Esophagus squamous epithelium (tissue), 5 donors: ENCODE measurements at places on chromosomes 2 and 18. TPM values are rescaled to one million over a fixed set of nuclear protein-coding genes. Genes with fewer than 3 reads are reported as not detected.
A peak's percentile ranks its signal among the peaks of the same experiment; 100 is the strongest.

The GPR39 gene
- 1.1 TPM for total RNA-seq

DNA sequence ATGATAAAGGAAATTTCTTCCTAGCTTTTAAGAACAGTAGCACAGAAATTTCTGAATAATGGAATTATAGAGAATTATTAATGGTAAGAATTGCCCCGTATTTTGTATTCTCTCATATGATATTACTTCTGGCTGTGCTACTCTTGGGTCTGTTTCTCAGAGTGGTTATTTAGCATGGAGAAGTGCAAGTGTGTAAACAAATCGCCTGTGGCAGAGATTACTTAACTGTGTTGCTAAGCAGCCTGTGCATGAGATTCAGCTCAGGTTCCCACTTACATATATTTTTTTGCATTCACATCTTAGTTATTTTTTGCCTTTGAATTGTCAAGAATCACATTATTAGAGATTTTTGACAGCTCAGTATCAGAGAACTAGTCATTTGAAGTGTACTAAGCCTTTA is 80.1 kb upstream of the NFATC1 start:
- no peaks in the 10 kb centered on the region for H3K4me1 ChIP-seq
- H3K27me3 ChIP-seq: no peaks in the 10 kb centered on the region
- H3K36me3 ChIP-seq: no peaks in the 10 kb centered on the region
- no peak overlapping the region for H3K4me3 ChIP-seq
- H3K27ac ChIP-seq: no peak overlapping the region
- no peak for DNase-seq

DNA sequence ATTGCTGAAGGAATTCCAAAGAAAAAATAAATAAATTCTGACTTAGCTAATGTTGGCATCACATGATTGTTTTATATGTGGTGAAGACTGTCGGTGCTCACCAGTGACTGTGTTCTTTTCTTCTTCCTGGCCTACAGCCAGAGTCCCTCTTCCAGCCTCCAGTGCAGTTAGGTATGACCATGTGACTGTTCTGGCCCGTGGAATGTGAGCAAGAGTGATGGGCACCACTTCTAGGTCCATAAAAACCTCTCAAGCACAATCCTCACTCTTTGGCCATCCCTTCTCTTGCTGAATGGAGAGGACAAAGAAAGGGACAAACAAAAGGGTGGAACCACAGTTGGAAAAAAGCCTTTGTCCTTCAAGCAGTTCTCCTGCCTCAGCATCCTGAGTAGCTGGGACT is 39.0 kb upstream of the BMPR2 start:
- peaks cover 4% of the 10 kb centered on the region for H3K4me1 ChIP-seq
- H3K27ac ChIP-seq: no peak overlapping the region
- H3K36me3 ChIP-seq: no peaks in the 10 kb centered on the region
- H3K4me3 ChIP-seq: no peak overlapping the region

GRCh38 chr2:197217541-197217940 is 93.0 kb downstream of the ANKRD44 start:
- no peak overlapping the region for H3K27ac ChIP-seq
- H3K27me3 ChIP-seq: no peaks in the 10 kb centered on the region
- H3K4me1 ChIP-seq: no peaks in the 10 kb centered on the region
- DNase-seq: no peak
- H3K36me3 ChIP-seq: no peaks in the 10 kb centered on the region
- H3K4me3 ChIP-seq: no peak overlapping the region

DNA sequence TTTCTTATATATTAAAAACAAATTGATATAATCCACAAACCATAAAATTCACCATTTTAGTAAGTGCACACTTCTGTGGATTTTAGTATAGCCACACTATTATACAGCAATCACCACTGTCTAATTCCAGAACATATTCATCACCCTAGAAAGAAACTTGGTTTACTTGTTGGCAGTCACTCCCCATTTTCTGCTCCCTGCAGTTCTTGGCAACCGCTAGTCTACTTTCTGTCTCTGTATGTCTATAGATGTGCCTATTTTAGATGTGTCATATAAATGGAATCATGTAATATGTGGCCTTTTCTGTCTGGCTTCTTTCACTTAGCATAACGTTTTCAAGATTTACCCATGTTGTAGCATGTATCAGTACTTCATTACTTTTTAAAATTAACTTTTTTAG is 5.7 kb downstream of the CKAP2L start:
- no peak overlapping the region for H3K4me3 ChIP-seq
- H3K27me3 ChIP-seq: no peaks in the 10 kb centered on the region
- H3K4me1 ChIP-seq: no peaks in the 10 kb centered on the region
- peaks cover 7% of the 10 kb centered on the region for H3K36me3 ChIP-seq
- no peak for DNase-seq

DNA sequence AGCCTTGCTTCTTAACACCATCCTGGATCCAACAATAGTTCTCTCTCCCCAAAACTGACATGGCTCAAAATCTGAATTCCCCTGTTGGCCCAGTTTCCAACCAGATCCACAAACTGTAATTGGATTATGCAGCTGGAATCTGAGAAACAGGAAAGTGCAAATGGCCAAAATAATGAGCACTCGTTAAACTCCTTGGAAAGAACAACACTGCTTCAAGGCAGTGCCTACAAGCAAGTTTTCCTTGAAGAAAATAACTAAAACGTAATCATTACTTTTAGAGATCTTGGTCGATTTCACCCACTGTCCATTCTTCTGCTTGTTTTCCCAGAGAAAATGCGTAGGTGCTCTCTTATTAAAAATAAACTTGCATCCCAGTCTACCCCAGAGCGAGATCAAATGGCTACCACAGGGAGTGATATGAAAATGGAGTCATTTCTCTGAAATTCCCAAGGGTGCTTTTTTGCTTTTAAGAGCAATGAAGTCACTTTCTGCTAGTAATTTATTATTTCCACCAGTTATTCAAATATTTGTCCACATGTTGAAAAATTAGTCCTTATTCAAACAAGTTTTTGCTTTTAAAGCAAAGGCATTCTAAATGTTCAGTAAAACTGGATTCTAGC is 264.2 kb downstream of the C1D start:
- H3K27ac ChIP-seq: peak overlapping the region; percentile 7
- H3K36me3 ChIP-seq: no peaks in the 10 kb centered on the region
- no peak for DNase-seq
- no peak overlapping the region for H3K4me3 ChIP-seq

- no peak for DNase-seq
- no peaks in the 10 kb centered on the region for H3K27me3 ChIP-seq
- peaks cover 73% of the 10 kb centered on the region for H3K4me1 ChIP-seq
- H3K4me3 ChIP-seq: peak overlapping the region; percentile 76
These were observed 1.8 kb downstream of the RTKN start for GRCh38 chr2:74439803-74440377.

GRCh38 chr2:139805441-139805840 is 1025.3 kb upstream of the NXPH2 start:
- no peak overlapping the region for H3K27ac ChIP-seq
- H3K4me1 ChIP-seq: no peaks in the 10 kb centered on the region
- no peaks in the 10 kb centered on the region for H3K27me3 ChIP-seq
- no peak overlapping the region for H3K4me3 ChIP-seq
- H3K36me3 ChIP-seq: no peaks in the 10 kb centered on the region

The SP140 gene
- total RNA-seq: 5.3 TPM

- H3K27me3 ChIP-seq: no peaks in the 10 kb centered on the region
- no peaks in the 10 kb centered on the region for H3K36me3 ChIP-seq
- peaks cover 13% of the 10 kb centered on the region for H3K4me1 ChIP-seq
These were observed 12.6 kb downstream of the QPCT start for GRCh38 chr2:37357069-37357468.

The COL6A3 gene
- total RNA-seq: 8.9 TPM

DNA sequence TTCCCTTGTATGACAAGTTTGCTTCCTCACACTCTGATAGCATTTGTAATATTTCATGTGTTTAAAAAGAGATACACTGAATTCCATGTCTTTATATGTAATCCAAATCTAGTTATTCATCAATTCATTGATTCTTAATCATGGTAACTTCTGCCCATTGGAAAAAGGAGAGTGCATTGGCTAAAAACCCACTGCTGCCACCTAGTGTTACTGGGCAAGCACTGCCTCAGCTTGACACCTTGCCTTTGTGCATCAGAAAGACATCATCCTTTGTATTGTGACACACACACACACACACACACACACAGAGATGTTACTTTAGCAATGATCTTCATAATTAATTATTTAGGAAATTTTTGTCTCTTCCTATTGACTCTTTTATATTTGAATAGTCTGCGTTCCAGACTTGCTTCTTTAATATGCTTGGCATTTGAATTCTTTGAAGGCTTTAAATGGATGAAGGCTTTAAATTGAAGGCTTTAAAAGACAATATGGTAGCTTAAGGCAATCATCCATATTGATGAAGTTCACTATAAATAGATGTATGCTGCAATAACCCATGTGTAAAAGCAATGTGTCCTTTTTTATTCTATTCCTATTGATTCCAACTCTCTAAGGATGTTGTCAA is 414.2 kb upstream of the CHST9 start:
- DNase-seq: no peak
- no peaks in the 10 kb centered on the region for H3K27me3 ChIP-seq
- H3K4me1 ChIP-seq: no peaks in the 10 kb centered on the region
- no peak overlapping the region for H3K4me3 ChIP-seq
- H3K36me3 ChIP-seq: no peaks in the 10 kb centered on the region

- no peak overlapping the region for H3K27ac ChIP-seq
- H3K4me3 ChIP-seq: no peak overlapping the region
- no peaks in the 10 kb centered on the region for H3K4me1 ChIP-seq
- no peak for DNase-seq
- no peaks in the 10 kb centered on the region for H3K27me3 ChIP-seq
These were observed 109.4 kb downstream of the CALCRL start for GRCh38 chr2:187338679-187339121.
